Foreskin melanocyte (primary cell): ENCODE measurements at places on chromosomes 6 and 20.

DNA sequence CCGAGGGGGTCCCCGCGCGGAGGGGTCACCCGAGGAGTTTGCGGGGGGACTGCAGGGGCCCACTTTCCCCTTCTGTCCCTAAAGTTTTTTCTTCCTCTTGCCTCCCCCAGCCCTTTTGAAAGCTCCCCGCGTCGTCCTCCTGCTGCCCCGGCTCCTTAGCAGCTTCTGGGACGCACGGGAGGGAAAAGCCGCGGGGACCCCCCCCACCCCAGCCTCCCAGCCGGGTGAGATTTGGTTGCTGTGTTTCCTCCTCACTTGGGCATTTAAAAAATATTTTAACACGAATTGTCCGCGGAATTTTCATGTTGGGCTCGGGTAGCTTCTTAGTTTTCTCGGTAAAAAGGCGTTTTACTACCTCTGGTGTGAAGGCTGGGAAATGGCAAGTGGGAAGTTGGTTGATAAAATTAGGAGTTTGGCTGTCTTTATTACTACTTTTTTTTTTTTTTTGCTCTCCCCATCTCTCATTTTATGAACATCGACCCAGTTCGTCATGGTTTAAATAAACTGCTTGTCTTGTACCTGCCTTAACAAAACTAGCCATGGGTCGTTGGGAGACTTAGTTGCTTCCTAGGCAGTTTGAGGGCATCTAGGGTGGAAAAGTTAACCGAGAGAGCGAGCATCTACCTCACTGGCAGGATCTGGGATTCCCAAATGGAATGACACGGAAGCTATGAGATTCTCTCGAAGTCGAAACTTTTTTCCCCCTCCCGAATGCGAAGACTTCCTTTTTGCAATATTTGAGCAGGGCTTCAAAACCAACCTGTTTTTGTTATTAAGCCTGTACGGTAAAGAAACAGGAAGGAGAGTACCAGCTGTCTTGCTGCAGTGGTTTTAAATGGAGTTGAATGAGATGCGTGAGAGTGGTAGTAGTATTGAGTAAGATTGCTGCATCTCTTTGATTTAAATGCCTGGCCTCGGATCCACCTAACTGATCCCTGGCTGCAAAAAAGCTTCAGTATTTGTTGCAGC, 868 bp downstream of the NCOA3 start:
- peak; percentile 38 for DNase-seq

- peak; percentile 79 for DNase-seq
Observed at GRCh38 chr6:34414999-34415858, 10.6 kb downstream of the RPS10 start.

GRCh38 chr6:70846207-70846835, 110.5 kb downstream of the B3GAT2 start:
- no peak for DNase-seq

DNA sequence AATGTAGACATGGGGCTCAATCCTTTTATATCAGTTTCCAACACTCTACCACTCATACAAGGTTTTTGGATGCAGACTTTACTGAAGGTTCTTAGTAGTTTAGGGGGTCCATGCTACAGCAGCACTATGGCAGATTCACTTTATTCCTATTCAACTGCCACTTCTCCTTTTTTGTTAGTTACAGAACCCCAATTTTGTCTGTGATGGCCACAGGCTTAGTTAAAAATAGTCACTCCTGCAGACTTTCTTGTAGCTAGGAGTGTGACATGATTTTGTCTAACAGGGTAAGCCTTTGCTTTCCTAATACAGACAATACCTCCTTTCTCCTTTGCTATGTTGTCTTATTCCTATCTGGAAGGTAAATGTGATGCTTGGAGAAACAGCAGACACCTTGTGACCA, 90.0 kb upstream of the SLC24A3 start:
- no peak for DNase-seq

DNA sequence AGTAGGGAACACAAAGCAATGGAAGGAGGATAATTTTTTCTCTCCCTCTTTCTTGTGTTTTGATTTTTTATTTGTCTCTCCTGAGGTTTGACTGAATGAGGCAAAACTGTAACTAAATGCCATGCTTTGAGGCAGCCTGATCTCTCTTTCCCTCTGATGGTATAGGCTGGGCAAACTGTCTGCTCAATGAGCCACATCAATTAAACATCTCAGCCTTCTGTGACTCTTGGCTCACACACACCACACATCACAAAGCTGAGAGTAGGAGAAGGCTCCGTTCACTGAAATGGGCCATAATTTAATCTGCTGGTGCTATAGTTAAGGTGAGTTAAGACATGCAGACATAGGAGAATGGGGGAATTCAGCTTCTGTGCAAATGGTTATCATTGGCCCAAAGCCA, 28.1 kb upstream of the SCGN start:
- no peak for DNase-seq

- DNase-seq = no peak
Observed at GRCh38 chr20:35607003-35607735, 8.5 kb upstream of the SPAG4 start.

- no peak for DNase-seq
Observed at GRCh38 chr20:61480158-61480825, 228.2 kb downstream of the CDH4 start.

DNA sequence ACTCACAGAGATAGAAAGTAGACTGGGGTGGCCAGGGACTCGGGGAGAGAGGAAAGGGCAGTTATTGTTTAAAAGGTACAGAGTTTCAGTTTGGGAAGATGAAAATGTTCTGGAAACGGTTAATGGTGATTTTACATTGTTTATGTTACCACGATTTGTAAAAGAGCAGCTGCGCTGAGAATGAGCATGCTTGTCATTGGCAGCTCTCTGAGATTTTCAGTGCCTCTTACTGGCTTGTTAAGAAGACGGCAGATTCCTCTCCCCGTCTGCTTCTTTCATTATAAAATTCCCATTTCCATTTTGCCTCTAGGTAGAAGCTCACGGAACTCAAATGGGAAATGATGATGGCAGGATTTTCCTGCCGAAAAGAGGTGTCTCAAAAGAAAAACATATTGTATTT, 39.7 kb upstream of the PPP1R3G start:
- DNase-seq = no peak

GRCh38 chr20:22429175-22430153, 154.9 kb downstream of the FOXA2 start:
- DNase-seq = no peak

- DNase-seq = no peak
Observed at GRCh38 chr20:8803065-8803464, 265.8 kb upstream of the PLCB4 start.

GRCh38 chr6:161117308-161117707, 125.7 kb downstream of the MAP3K4 start:
- DNase-seq = no peak

DNA sequence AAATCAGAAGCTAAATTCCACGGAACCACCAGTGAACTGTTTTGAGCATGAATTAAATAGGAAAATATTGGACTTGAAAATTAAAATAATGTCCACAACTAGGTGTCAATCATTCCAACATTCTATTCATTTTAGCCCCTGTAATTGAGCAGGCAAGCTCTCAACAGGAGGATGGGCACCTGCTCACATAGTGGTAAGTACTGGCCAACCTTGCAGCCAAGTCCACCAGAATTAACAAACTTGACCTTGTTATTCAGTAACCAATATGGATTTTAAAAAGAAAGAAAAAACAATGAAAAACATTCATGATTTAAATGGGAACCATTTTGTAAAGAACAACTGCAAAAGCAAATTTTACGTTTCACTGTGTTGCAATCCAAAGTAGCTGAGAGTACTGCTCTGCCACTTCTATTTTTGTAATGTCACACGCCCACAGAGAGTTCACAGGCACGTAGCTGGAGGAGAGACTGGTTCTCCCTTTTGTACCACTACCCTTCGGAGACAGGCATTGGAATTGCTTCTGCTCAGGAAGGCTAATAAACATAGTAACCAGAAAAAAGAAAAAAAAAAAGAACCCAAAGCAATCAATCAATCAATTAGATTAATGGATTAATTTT, 75.2 kb upstream of the F13A1 start:
- DNase-seq = no peak

DNA sequence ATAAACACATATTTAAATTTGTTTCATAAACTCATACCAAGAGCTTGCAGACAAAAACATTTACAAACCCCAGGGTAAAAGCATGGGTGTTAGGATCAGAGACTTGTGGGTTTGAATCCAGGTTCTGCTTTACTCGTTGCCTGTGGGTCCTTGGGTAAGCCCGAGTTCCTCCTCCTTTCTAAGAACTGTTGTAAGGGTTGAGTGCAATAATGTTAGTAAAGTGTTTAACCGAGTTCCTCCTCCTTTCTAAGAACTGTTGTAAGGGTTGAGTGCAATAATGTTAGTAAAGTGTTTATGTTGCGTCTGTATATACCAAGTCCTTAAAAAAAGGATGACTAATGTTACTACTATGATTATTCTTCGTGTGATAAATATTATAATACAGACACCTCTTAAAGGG, 18.7 kb downstream of the CCDC170 start:
- no peak for DNase-seq

- no peak for DNase-seq
Observed at GRCh38 chr6:36330366-36330765, 6.3 kb downstream of the BNIP5 start.

DNA sequence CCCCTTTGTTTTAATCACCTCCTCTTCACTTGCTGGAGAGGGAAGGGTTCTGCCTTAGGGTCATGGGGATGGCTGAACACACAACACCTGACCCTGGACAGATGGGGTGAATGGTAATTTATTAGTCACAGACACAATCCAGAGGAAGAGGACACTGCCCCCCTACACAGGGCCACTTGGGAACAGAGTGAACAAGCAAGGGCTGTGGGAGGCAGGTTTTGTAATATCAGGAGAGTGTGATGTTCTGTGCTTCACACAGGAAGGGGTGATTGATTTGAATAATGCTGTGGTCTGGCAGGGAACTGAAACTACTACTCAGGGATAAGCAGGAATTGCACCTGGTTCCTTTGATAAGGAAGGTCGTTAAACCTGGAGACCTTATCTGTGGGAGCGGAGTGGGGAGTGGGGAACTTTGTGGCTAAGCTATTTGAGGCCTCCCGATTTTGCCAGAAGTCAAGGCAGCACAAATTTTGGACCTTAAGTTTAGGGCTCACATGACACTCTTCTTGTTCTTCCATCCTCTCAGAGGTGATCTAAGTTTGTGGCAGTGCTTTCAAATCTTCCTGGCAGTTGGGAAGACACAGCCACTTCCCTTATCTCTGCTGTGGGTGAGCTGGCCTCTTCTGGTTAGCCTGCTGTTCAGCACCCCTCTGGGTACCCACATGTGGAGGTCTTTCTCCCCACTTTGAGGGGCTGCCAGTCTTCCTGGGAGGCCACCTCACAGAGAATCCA, 77.8 kb downstream of the CD164 start:
- no peak for DNase-seq

- DNase-seq = no peak
Observed at GRCh38 chr20:48783533-48784272, 44.1 kb downstream of the PREX1 start.

DNA sequence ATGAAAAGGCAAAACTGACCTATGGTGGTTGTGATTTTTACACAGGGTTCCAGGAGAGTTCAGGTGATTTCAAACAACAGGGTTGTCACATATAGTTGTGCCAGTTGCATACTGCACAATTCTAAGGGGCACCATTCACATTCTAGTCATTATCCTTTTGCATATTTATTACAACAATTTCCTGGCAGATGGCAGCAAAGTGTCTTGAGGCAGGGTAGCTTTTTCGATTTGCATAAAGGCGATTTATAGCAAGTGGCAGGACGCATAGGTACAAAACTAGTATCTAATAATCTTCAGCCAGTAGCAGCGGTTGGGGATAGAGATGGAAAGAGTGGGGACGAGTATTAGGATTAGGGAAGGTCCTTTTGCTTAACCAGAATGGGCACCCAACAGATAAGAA, 46.5 kb upstream of the TRAF3IP2 start:
- no peak for DNase-seq

DNA sequence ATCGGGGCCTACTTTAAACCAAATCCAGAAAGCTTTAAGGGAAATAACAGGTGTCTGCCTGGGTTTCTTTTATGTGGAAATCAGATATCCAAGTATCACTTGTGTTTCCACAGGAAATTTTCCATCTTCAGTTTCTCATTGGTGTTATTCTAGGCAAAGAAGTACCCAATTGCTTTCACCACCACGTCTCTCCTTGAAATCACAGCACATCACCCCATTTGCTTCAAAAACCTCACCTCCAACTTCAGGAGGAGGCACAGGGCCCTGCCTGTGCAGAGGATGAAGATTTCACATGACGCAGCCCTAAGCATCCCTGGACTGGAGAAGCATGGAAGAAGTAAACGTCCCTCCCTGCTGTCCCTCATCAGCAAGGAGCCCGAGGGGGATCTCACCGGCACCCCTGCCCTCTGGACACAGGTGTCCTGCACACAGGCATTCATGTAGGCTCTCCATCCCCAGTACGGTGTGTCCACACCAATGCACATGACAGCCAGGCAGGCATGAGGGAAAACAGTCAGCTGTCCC, 182.3 kb downstream of the TBXT start:
- no peak for DNase-seq

DNA sequence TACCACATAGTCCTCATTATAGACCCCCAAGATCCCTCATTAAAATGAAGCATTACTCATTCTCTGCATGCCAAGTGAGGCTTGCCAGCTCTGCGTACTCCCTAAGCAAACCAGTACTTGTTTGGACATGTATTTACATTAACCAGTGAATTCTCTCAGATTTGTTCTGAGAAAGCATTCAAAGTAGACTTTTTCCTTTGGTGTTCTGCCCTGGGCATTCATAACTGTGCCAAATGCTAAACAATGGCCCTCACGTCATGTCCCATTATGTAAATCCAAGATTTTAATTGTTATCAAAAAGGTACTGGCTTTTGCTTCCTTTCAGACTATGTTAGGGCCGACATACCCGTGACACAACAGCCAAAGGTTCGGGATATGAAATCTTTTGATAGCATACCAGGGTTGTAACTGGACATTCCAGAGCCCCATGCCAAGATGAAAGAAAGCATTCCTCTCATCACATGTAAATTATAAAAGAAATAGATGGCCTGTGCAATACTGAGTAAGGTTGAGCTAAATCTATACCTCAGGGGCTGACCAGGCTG, 164.2 kb downstream of the ADAT2 start:
- no peak for DNase-seq

- no peak for DNase-seq
Observed at GRCh38 chr6:18302561-18303439, 38.5 kb upstream of the DEK start.

- no peak for DNase-seq
Observed at GRCh38 chr20:11204926-11205768, 531.3 kb upstream of the JAG1 start.

- DNase-seq = no peak
Observed at GRCh38 chr6:54043360-54043759, 67.9 kb upstream of the MLIP start.

- DNase-seq = no peak
Observed at GRCh38 chr20:21490105-21490504, 23.8 kb downstream of the NKX2-2 start.

- no peak for DNase-seq
Observed at GRCh38 chr6:167098825-167099225, 24.1 kb upstream of the CCR6 start.

DNA sequence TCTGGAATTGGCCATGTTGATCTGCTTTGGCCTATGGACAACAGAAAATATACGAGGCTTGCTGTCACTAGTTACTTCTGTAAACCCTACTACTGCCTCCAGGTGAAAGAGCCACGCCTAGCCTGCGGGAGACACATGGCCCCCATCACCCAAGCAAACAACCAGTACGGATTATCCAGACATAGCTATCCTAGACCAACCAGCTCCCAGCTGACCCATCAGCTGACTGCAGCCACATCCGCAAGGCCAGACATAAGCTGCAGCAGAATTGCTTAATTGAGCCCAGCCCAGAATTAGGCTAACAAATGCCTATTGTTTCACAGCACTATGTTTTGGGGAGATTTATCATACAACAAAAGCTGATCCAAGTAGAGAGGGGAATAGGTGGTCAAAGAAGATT, 13.5 kb downstream of the REV3L start:
- DNase-seq = peak; percentile 83
